Smooth muscle cell of the brain vasculature (primary cell): ENCODE measurements at places on chromosomes 12 and 14.

DNA sequence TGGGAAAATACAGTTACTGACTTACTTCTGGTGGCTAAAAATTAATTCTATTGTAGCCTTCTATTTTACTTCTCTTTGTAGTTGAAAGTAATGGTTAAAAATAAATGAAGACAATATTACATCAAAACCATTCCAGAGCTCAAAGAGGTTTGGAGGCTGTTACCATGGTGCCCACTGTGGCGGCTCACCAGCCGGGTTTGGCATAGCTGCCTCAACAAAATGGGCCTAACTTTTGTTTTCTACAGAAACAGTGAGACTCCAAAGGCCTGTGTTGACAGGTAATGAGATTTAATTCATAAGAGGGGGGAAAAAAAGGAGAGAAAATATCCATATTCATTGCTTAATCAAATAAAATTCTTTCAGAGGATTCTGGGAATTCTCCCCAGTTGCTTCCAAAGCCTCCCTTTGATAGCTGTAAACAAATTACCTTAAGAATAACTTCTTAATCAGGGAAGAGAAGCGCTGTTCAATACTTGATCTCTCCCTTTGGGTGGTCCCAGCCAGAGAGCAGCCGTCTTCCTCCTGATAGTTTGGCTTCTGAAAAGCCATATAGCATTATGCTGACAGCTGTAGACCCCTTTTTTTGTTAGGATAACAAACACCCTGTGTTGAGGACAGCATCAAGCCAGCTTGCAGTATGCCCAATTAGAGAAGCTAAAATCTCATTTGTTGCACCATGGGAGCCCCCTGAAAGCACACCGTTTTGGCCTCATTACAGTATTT lies 266.8 kb downstream of the NEDD1 start:
- no peak for DNase-seq

DNA sequence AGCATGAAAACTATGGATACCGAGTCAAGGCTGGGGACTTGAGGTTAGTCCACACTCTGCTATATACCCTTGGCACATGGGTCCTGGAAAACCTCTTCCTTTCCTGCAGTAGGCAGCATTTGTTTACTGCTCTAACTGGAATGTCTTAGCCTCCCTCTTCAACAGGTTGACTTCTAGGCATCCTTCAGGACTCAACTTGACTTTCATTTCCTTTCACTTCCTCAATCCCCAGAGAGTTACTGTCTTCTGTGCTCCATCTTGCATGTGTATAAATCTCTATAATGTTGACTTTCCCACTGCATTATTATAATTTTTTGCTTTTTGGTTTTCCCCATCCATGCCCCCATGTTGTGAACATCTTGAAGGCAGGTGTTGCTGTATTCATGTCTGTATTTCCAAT lies 107.9 kb downstream of the VRK1 start:
- no peak for DNase-seq

- DNase-seq: no peak
Observed at GRCh38 chr12:63844391-63845341, at the start of gene SRGAP1. Gene SRGAP1 (plus strand): TSS chr12:63844700. CDS start chr12:63844817, 117 bp downstream.

- no peak for DNase-seq
Observed at GRCh38 chr12:66662729-66663128, 16.1 kb downstream of the GRIP1 start.

DNA sequence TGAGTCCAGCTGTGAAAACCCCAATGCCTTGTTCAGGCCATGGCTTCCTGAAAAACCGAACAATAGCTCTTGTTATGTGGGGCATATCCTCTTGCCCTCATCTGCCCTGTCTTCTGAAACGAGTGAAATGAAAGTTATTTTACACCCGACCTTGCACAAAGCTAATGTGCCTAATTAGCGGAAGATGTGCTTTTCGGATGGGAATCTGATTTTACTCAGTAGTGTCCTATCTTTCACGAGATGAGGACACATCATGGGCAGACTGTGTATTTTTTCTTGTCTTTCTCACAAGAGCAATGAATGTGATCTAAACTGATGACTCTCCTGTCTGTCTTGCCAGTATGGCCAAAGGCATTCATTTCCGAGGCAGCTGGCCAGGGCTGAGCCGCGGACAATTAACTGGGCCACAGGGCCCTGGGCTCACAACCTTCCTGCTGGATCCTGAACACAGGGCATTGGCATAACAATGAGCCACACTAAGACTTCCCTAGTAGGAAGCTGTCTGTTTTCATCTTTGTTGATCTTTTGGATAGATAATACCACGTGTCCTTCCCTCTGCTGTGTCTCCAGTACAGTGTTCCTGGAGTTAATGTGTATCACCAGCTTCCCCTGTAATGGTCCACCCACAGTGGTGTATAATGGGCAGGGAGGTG lies 86.0 kb upstream of the HIF1A start:
- no peak for DNase-seq

- no peak for DNase-seq
Observed at GRCh38 chr12:5996459-5996858, 51.4 kb upstream of the ANO2 start.

- DNase-seq: no peak
Observed at GRCh38 chr14:59363531-59364226, 101.5 kb downstream of the GPR135 start.

GRCh38 chr14:34776611-34777010 lies 62.2 kb upstream of the CFL2 start:
- DNase-seq: no peak

- no peak for DNase-seq
Observed at GRCh38 chr14:63470962-63471793, 72.0 kb downstream of the PPP2R5E start.

- no peak for DNase-seq
Observed at GRCh38 chr12:66217342-66217917, 28.4 kb downstream of the IRAK3 start.

GRCh38 chr14:102248121-102248520 lies 56.8 kb downstream of the MOK start:
- no peak for DNase-seq

DNA sequence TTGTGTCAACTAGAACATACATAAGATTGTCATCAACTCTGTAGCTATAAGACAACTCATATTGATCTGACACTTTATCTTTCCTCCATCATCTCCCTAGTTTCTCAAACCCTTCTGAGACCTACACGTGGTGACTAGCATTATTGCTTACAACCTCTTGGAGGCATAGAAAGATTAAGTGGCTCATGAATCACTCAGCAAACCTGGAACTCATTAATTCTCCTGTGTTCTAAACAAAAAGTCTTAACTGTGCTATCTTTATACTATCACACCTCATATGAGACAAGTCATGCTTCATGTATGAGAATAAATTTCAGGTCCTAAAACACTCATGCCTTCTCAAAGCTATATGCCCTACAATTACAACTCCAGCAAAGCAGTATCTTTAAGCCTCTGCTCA lies 408.6 kb upstream of the SYT1 start:
- no peak for DNase-seq

DNA sequence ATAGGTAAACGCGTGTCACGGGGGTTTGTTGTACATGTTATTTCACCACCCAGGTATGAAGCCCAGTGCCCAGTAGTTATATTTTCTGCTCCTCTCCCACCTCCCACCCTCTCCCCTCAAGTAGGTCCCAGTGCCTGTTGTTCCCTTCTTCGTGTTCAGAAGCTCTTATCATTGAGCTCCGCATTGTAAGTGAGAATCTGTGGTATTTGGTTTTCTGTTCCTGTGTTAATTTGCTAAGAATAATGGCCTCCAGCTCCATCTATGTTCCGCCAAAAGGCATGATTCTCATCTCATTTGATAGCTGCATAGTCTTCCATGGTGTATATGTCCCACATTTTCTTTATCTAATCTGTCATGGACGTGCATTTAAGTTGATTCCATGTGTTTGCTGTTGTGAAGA lies 6.9 kb upstream of the GPRC5D start:
- no peak for DNase-seq

- DNase-seq: peak; percentile 2
Observed at GRCh38 chr12:87687362-87687761, 341.8 kb downstream of the C12orf50 start.

DNA sequence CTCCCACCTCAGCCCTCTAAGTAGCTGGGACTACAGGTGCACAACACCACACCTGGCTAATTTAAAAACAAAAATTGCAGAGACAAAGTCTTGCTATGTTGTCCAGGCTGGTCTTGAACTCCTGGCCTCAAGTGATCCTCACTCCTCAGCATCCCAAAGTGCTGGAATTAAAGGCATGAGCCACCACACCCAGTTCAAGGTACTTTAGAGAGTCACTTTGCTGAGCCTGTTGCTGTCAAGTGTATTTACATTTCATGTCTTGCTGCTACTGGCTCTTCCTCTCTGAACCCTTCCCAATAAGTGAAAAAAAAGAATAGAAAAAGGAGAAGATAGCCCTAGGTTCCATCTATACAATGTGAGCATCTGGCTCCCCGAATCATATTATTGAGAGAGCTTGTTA lies 38.4 kb downstream of the SLCO1A2 start:
- no peak for DNase-seq

- no peak for DNase-seq
Observed at GRCh38 chr12:11446372-11446771, 51.0 kb upstream of the PRB2 start.

- no peak for DNase-seq
Observed at GRCh38 chr12:104964167-104964855, 6.2 kb upstream of the SLC41A2 start.

DNA sequence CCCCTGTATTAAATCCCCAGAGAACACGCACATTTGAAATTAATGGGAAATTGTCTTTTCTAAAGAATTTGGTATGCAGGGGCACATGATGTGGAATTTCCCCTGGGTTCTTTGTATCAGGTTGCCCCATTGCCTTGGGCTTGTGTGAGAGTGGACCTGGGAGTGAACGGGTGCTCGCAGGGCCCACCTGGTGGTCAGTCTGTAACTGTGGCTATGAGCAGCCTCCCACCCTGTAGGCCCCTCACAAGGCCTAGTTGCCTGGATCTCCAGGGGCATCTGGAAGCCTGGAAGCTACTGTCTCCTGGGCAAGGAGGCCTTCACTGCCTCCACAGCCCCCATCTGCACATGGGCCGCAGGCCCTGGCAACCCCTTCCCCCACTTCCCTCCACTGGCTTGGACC lies 96.7 kb downstream of the SLC25A47 start:
- no peak for DNase-seq

DNA sequence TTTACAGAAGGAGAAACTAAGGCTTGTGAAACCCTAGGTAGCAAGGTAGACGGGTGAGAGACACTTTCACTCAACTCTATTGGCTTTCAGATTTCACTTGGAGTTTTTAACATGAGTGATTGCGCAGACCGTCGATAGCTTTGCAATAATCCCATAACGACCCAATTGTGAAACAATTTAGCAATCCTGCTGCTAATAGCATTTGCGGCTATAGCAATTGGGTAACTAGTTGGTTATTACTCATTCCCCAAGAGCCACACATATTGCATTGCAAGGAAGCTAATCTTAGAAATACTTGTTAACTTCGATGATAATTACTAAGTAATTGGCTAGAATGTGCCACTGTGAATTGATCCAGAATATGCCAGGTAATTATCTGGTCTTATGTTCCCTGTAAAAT lies 159.9 kb upstream of the NOS1 start:
- no peak for DNase-seq

- no peak for DNase-seq
Observed at GRCh38 chr12:66206141-66206540, 17.1 kb downstream of the IRAK3 start.

DNA sequence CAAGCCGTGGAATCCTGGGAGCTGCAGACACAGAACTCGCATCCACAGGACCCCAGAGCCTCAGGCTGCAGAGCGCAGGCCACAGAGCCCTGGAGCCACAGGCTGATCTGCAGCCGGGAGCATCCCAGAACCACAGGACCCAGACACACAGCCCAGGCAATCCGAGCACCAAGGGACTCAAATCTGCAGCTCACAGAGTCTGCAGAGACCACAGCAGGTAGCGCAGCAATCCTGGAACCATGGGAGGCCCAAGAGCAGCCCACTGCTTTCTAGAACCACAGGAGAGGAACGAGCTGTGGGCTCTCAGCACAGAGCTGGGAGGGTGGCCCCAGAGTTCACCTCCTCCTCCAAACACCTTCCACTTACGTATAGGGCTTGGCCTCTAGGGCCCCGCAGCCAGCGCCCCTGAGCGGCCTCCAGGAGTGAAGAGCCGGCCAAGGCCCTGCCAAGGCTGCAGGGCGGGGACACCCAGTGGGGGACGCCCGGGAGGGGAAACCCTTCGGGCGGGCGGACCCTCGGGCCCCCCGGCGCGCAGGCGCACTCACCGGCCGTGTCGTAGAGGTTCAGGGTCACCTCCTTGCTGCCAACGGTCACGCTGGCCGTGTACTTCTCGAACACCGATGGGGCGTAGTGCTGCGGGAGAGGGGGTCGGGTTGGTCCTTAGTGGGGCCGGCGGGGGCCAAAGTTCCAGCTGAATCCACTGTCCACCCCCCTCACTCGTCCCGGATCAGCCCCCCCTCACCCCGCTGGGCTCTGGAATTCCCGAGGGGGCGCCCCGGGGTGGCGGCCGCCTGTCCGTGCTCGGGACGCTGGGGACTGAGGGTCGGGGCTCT lies 665 bp downstream of the RHOF start:
- DNase-seq: no peak

- no peak for DNase-seq
Observed at GRCh38 chr12:48996794-48997718, 2.1 kb downstream of the DDN start.
